ENCODE measurements at places on chromosomes 3 and 15.

DNA sequence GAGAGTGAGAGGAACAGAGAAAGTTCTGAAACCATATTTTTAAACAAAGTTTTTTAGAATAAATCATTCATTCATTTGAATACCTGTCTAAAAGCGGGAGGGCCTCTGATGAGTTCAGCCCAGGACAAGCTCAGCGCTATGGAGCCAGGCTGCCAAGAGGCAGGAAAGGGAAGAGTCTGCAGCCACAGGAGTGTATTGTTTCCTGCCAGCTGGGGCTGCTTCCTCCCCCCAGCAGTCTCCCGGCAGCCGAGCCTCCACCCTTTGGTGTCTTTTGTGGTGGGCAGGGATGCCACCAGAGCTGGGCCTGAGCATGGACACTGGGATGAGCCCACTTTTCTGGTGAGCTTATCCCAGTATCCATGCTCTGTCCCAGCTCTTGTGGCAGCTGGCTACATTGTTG lies 199.5 kb upstream of the TPRG1 start:
- no peak for DNase-seq

- peak; percentile 44 for DNase-seq
Measured at GRCh38 chr3:43994657-43995546, 246.8 kb upstream of the TOPAZ1 start.

DNA sequence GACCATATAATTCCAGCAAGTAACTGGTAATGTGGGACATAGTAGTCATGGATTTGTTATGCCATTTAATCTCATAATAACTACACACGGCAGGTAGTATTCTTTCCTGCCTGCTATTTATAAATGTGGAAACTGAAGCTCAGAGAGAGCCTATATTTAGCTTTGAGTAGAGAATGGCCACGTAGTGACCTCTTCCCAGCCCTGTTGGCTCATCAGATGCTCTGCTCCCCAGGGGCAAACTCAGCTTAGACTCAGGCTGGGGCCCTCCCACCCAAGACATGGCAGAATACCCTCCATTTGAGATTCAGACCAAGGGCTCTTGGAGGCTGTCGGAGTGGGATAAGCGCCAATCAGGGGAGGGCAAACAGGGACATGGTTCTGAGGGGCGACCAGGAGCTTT lies 17.3 kb upstream of the HDAC11 start:
- no peak for DNase-seq

GRCh38 chr3:128835096-128835495 lies 44.3 kb upstream of the ACAD9 start:
- DNase-seq: no peak

DNA sequence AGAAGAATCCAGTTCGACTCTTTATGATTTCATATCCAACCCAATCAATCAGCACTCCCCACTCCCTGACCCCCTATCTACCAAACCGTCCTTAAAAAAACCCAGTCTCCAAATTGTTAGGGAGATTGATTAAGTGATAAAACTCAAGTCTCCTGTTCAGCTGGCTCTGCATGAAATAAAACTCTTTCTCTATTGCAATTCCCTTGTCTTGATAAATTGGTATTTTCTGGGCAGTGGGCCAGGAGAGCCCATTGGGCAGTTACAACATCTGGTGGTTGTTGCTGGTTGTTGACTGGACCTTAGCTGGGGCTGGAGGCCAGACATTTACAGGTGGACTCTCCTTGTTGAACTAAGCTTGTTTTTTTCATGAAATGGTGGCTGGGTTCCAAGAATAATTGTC lies 642.3 kb downstream of the ROBO2 start:
- no peak for DNase-seq

DNA sequence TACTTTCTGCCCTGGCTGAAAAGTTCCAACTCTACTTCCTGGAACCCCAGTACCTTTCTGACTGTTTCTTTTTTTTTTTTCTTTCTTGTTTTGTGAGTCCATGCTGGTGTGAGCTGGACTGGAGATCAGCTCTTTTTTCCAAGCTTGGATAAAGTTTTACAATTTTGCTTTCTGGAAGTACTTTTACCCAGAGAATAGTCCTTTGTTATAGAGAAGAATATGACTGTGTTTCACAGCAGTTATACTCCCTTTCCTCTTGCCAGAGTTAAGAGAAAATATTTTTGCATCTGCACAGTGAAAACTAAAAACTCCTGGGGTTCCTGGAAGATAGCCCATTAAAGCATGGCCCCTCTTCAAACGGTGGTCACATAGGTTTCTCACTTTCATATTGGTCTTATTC lies 1100.6 kb downstream of the OTOL1 start:
- DNase-seq: no peak
